ENCODE measurements at places on chromosomes 1 and 21. TPM values are rescaled to one million over a fixed set of nuclear protein-coding genes. Genes with fewer than 3 reads are reported as not detected.

The MNDA gene
- total RNA-seq = not detected

The S100A3 gene
- not detected for total RNA-seq

The NUDT4B gene
- 72.0 TPM for total RNA-seq

The RBBP5 gene
- total RNA-seq = 24.2 TPM

The CNN3 gene
- total RNA-seq = 318 TPM

The LCE2A gene
- total RNA-seq = not detected

The BNIPL gene
- 0.18 TPM for total RNA-seq

The ARID4B gene
- total RNA-seq = 36.7 TPM

The TMEM81 gene
- total RNA-seq = 2.0 TPM

The ITLN2 gene
- total RNA-seq = 3.8 TPM

The EXTL1 gene
- 0.18 TPM for total RNA-seq

The GBP6 gene
- not detected for total RNA-seq

The CAPN8 gene
- not detected for total RNA-seq

The LRRC7 gene
- total RNA-seq = not detected

The LCA5L gene
- total RNA-seq = 0.65 TPM

The ODF2L gene
- total RNA-seq = 65.9 TPM

The TMEM50A gene
- 206 TPM for total RNA-seq

The CRYBG2 gene
- total RNA-seq = not detected

The SLC30A10 gene
- not detected for total RNA-seq

The VASH2 gene
- total RNA-seq = 0.90 TPM

The C8A gene
- total RNA-seq = not detected

The CRP gene
- not detected for total RNA-seq

The THEM5 gene
- not detected for total RNA-seq

The FAM131C gene
- total RNA-seq = 0.08 TPM

The GJA4 gene
- not detected for total RNA-seq

The CHIT1 gene
- not detected for total RNA-seq

The CCDC185 gene
- total RNA-seq = not detected

The TNFRSF1B gene
- 10.7 TPM for total RNA-seq

The PKP1 gene
- under 0.01 TPM for total RNA-seq

The MRPL37 gene
- 98.7 TPM for total RNA-seq

The DNASE2B gene
- not detected for total RNA-seq

The CACHD1 gene
- total RNA-seq = 11.6 TPM

The C1orf167 gene
- total RNA-seq = 0.36 TPM

Data from fibroblast of the aortic adventitia (primary cell).